Stimulated activated CD8-positive, alpha-beta memory T cell treated with anti-CD3 and anti-CD28 coated beads, Interleukin-4, amount 100 ng/mL, for 1 hour (primary cell): ENCODE measurements at places on chromosomes 3 and 15.

GRCh38 chr3:49122886-49123545 is 2.4 kb upstream of the USP19 start:
- DNase-seq = no peak

DNA sequence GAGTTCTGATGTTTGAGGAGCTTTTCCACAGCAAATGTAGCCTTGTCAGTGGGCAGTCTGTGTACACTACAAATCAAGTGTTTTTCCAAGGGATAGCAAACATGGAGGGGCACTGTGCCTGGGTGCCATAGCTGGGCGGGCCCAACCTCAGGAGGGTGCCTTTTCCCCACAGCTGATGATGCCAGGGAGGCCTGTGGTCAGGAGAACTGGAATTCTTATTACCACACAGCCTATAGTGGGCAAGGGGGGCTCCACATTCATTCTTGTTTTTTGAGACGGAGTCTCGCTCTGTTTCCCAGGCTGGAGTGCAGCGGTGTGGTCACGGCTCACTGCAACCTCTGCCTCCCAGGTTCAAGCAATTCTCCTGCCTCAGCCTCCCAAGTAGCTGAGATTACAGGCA is 41.8 kb downstream of the SYNM start:
- DNase-seq = no peak

GRCh38 chr3:66344391-66344811 is 123.6 kb downstream of the SLC25A26 start:
- DNase-seq = no peak

DNA sequence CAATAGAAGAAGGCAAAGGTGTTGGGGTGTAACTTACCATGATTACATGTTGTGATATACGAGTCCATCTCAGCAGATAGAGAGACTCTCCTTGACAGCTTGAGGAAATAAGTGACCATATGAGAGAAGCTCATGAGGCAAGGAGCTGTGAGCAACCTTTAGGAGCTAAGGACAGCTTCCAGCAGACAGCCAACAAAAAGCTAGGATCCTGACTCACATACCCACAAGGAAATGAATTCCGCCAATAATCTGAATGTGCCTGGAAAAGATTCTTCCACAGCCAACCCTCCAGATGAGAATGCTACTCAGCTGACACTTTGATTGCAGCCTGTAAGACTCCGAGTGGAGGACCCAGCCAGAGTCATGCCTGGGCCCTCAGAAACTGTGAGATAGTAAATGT is 339.6 kb upstream of the TPRG1 start:
- no peak for DNase-seq

- no peak for DNase-seq
Observed at GRCh38 chr3:132183811-132184210, 133.4 kb upstream of the ACP3 start.

DNA sequence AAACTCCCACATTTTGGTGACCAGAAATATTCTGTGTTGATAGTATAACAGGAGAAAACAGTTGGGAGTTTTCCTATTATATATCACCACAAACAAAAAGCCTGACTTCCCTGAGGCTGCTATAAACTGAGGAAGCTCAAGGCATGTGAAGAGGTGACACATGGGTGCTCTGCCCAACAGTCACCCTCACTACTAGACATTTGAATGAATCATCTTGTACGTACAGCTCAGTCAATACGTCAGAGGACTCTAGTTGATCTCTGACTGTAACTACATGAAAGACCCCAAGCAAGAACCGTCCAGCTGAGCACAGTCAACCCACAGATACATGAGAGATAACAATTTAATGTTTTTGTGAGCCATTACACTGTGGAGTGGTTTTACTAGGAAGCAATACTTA is 338.3 kb upstream of the ATP11B start:
- DNase-seq = no peak

DNA sequence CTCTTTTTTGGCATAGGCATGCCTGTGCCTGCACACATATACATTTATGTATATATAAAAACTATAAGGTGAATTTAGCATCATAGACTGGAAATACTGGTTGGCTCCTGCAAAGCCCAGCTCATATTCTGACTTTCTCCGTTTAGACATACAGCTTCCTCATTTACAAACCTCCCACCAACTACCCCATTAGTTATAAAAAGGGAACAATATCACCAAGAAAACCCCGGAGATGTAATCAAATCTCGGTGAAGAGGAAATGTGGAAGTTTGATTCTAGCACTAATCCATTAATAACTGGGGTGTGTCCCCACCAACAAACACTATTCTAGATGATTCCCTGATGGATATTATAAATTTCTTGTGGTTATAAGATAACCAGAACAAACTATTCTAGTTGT is 517.7 kb upstream of the TBL1XR1 start:
- no peak for DNase-seq

- no peak for DNase-seq
Observed at GRCh38 chr3:121232309-121233225, 313.2 kb downstream of the POLQ start.

- DNase-seq = no peak
Observed at GRCh38 chr15:61119556-61119955, 109.5 kb downstream of the RORA start.

DNA sequence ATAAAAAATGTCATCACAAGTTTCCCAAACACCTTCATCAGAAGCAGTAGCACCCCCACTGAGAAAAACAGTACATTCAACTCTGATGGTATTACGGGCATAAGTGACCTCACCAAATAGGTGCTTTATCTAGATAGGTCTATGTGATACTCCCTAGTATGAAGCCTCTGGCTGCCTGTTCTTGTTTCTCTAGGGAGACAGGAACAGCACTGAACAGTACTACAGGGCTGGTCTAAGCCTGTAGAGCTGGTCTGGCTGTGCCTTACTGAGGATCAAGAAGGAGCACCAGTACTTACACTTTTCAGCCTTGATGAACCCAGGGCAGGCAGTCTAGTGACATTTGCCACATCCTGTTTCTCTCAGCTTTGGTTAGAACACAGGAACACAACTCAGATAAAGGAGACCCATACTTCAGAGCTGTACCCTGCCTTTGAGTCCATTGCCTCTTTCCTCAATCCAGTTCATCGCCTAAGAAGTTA is 35.9 kb downstream of the OXNAD1 start:
- no peak for DNase-seq

DNA sequence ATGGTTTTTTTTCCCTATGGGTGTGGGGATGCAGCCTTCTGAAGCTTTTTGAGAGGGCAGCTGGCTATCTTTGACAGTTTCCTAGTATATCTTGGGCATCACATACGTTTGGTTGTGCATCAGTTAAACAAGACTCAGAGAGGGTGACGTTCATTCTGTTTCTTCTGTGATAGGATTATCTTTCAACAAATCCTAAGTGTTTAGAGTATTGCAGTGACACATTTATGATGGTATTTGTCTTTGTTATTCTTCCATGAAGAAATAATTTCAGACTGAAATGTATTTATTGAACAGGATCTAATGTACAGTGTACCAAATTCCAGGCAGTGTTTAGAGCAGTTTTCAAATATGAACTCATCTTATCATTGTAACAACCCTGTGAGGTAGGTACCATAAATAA is 114.4 kb downstream of the PLCL2 start:
- DNase-seq = no peak

DNA sequence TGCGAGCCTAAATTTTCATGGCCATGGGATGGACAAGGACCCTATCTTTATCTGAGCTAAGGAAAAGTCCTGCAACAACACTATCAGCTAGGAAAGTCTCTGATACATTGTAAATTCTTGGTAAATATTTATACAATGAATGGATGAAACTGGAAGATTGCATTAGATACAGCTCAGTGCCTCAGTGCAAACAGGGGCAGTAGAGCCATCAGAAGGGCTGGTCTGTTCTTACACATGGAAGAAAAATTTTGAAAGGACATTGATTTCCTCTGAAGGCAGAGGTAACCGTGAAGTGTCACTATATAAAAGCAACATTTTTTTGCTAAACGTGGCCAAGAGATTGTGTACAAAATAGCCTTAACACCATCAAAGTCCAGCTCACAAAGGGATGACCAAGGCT is 153.2 kb upstream of the GADL1 start:
- DNase-seq = no peak

DNA sequence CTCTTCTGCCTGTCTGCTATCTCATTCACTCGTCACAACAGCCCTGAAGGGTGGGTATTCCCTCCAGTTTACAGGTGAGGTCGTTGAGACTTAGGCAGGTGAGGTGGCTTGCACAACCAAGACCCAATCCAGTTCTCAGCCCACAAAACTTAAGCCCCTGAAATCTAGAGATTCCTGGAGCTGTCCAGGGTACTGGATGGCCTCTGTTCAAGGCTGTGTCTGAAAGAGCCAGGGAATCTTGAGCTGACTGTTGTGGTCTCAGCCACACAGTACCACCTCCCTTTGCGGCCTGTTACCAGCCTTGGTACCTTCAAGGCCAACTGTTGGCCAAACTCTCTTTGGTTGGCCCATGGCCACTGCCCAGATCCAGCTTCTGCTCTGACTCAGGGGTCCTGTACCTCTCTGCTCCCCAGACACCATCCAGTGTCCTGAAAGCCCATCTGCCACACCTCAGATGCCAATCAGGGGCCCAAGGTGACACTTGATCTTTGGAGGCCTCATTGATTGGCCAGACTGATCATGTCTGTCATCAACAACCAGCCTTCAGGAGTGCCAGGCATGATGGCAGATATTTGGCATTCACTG is 10.9 kb upstream of the FAM107A start:
- DNase-seq = no peak

- DNase-seq = no peak
Observed at GRCh38 chr3:42353631-42354030, 56.8 kb downstream of the LYZL4 start.

DNA sequence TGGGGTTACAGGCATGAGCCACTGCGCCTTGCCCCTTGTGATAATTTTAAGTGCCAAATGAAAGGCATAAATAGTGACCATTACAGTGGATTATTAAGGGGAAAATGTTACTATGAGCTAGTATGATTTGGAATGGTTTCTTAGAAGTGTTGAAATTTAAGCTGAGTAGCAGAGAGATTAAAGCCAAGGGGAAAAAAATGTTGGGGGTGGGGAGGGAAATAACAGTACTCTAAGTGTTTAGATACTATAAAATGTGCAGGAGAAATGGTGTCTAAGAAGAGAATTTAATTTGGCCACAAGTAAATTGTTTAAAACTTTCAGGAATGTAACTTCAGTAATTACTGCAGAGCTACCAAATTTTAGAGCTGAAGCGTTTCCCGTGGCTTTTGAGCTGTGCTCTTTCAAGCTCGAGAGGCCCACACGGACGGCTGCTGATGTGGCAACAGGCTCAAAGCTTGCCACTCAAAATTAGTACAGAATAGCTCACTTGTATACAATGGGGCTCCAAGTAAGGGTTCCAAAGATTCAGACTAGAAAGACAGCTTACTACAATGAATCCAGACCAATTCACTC is 23.9 kb upstream of the SLC12A8 start:
- no peak for DNase-seq

DNA sequence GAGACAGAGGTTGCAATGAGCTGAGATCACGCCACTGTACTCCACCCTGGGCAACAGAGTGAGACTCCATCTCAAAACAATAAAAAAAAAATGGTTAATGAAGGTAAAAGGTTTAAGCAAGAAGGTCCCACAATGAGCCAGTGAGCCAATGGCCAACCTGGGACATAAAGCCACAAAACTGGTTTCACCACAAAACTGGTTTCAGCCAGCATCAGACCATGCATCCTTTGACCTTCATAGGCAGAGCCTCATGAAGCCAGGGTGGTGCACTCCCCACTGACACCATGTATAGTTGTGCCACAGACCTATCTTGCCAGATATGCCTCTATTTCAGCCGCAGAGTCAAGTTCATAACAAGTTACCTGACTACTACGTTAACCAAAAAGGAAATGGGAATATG is 41.9 kb downstream of the SCAP start:
- no peak for DNase-seq

DNA sequence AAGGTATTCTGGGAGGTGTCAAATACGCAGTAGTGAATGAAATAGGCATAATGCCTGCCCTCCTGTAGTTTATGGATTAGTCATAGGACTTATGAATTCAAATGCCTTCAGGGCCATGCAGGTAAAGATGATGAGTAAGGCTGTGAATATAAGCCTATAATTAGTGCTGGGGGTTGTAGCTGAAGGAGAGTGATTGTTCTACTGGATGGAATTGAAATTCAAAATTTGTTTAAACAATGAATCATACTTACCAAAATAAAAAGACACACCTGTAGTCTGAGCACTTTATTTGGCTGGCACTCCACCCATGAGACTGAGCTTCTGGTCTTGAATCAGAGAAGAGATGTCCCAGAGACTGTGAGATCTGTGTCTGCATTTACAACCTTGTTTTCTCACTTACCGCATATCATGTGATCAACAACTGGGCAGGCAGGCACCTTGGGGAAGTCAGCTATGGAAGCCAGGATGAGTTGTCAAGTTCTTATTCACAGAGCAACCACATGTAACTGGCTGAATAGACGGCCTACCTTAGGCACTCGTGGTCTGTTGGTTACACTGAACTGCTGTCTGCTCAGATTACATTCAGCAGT is 291.8 kb downstream of the NAALADL2 start:
- DNase-seq = no peak

GRCh38 chr3:45232521-45232920 is 6.4 kb upstream of the TMEM158 start:
- DNase-seq = no peak

- no peak for DNase-seq
Observed at GRCh38 chr3:172201136-172201869, 161.9 kb downstream of the FNDC3B start.

- DNase-seq = no peak
Observed at GRCh38 chr3:162538906-162539305, 1042.3 kb downstream of the OTOL1 start.

- no peak for DNase-seq
Observed at GRCh38 chr3:10988001-10988665, 4.4 kb upstream of the SLC6A1 start.

DNA sequence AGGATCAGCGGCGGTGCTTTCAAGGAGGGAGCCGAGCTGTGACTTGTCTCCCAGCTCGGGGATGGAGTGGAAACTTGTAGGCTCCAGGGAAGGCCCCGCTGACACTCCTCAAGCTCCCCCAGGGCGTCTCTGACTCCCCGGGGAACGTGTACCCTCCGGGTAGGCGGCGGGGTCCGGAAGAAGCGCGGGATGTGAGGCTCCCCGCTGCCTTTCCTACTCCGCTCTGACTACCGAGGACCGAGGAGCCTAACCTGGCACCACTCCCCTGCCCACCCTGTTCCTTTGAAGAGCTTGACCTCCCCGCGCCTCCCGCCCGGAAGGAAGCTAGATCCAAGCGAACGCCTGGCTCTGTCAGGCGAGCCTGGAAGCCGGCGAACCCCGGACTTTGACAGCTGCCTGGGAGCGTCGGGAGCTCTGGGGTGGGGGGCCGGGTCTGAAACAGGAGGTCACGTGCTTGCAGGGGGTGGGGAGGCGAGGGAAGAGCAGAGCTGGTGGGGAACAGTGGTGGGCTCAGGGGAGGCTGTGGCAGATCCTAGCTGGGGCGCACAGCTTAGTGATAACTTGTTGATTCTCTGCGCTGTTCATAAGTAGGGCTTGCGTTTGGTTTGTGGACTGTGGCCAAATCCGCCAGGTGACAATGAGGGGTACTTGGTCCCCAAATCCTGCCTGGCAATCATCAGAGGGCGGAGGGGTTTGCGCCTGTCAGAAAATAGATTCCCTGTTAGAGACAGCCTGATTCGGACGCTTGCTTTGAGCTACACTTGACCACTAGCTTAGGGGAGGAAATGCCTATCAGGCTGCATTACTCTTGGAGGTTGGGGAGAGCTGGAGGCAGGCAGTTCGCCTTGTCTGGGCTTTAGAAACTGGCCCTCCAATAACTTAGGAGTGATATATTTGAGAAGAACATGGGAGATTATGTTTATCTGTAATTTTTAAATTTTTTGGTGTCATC is 1.2 kb downstream of the CLSTN2 start:
- no peak for DNase-seq
